Stimulated activated naive B cell treated with anti-CD40 and anti-IgM and Interleukin-4, amounts not matched to agents 10 μg/mL and 1 μg/mL and 100 μg/mL, for 72 hours (primary cell): ENCODE measurements at places on chromosomes 6 and 20.

DNA sequence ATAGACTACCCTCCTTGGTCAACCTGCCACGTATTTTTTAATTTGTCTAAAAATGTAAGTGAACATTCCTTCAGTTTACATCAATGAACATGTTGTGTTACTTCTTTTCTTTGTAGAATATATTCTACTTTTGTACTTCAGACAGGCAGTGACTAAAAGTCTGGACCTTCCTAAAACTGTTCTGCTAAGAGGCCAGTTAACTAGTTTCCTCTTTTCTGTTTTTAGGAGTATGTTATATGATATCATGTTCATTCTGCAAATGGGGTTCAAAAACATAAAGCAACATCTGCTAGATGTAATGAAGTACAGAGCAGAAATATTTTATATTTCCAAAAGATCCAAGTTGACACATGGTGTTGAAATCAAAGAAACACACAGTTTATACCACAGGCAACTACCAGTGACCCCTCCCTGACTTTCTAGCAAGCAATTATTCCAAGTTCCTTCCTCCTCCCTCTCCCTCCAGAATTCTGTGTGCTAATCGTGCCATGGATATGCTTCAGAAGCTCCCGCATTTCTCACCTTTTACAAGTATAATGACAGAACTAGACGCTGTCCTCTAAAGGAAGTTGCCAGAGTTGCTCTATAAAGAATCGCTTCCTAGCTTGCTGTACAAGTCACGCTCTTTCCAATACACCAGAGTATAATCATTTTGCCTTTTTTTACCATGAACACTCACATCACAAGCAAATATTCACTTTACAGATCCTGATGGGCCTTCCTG, 64.7 kb downstream of the ARHGAP18 start:
- no peaks in the 10 kb centered on the region for H3K4me1 ChIP-seq
- DNase-seq, result no peak
- H3K36me3 ChIP-seq, result peaks cover 6% of the 10 kb centered on the region
- H3K27me3 ChIP-seq, result no peaks in the 10 kb centered on the region

DNA sequence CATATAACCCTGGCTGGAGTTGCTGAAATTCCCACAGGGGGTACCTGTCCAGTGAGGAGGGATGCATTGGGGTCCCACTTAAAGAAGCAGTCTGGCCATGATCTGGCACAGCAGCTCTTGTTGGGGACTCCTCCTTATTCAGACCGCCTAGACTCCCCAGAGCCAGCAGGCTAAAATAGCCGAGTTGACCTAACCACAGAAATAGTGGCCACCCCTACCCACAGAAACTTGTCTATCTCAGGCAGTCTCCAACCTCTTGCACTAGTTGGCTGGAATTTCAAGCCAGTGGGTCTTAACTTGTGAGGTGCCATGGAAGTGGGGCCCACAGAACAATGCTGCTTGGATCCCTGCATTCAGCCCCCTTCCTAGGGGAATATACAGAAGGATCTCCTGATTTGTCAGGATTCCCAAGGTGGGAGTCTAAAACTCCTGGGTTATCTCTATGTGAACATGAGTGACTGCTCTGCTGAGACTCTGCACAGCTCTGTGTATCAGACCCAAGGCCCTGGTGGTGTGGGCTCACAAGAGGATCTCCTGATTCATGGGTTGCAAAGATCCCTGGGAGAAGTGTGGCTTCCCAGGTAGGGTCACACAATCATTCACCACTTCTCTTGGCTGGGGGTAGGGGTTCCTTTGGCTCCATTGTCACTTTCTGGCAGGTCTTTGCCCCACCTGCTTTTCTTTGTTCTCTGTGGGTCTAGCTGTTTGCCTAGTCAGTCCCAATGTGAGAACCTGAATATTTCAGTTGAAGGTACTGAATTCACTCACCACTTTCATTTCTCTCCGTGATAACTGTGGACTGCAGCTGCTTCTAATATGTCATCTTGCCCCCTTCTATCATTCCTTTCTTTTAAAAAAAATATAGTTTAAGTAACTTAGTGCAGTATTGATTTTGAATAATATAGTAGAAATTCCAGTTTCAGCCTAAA, 65.5 kb upstream of the CLVS2 start:
- H3K4me3 ChIP-seq, result no peak overlapping the region
- no peaks in the 10 kb centered on the region for H3K4me1 ChIP-seq
- no peaks in the 10 kb centered on the region for H3K36me3 ChIP-seq

DNA sequence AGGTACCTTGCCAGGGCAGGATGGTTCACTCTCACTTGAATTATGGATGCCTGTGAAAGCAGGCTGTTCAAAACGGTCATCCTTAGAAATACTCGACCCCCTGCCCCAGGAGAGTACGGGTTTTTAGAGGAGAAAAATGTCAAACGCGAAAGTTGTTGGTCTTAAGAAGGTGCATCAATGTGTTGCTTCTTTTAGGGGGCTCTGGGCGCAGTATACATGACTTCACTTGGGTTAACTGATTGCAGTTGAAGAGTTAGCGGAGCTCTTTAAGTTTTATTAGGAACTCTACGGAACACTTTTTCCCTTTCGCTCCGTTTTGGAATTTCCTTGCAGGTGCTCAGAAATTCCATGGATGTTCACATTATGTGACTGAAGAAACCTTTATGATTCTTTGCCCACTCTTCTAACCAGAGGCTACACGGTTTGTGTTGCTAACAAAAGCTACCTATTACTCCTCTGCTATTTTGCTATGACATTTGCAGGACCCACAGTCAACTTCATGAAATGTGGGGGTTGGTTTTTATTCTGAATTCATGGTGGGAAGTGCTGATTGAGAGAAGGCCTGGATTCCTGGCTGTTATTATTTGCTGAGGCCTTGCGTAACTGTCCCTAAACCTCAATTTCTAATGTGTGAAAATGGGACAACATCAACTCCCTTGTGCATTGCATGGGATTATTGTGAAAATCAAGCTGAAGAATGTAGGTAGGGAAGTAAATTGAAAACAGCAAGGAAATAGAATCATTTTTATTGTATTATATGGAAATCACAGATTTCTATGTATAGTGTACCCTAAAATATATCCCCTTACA, 845 bp downstream of the ENPP1 start:
- no peak overlapping the region for H3K27ac ChIP-seq
- H3K4me1 ChIP-seq, result peaks cover 18% of the 10 kb centered on the region
- H3K27me3 ChIP-seq, result no peaks in the 10 kb centered on the region
- H3K36me3 ChIP-seq, result no peaks in the 10 kb centered on the region
- peak overlapping the region; percentile 84 for H3K4me3 ChIP-seq

GRCh38 chr6:37122861-37123260, 47.1 kb upstream of the PIM1 start:
- H3K27ac ChIP-seq, result no peak overlapping the region
- peaks cover 16% of the 10 kb centered on the region for H3K27me3 ChIP-seq
- no peak for DNase-seq
- H3K4me1 ChIP-seq, result no peaks in the 10 kb centered on the region

DNA sequence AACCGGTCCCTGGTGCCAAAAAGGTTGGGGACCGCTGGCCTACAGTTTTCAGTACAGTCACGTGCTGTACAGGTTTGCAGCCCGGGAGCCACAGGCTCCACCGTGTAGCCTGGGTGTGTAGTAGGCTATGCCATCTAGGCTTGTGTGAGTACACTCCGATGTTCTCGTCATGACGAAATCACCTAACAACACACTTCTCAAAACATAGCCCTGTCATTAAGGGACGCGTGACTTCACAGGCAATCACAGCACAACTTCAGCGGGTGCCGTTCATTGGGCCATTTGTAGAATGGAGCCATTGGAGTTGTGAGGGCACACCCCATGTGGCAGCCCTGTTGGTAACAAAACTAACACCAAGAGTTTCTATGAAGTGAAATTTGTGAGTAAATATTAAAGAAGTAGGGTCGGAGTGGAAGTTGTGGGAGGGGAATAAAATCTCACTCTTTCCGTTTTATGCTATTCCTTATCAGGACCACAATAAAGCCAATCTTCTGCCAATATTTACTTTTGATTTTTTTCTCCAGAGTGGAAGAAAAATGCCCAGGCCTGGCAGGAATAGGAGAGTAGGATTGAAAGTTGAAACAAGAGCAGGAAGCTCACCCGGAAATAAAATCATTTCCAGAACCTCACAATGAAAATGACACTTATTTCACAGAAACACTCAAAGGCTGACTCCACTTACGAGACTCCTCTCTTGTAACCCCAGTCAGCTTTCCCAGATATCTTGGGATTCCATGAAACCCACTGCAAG, 63.7 kb upstream of the PTPN1 start:
- H3K36me3 ChIP-seq, result peaks cover 3% of the 10 kb centered on the region
- H3K27ac ChIP-seq, result no peak overlapping the region
- peaks cover 51% of the 10 kb centered on the region for H3K27me3 ChIP-seq
- no peak for DNase-seq
- H3K4me1 ChIP-seq, result peaks cover 25% of the 10 kb centered on the region

- H3K4me3 ChIP-seq, result no peak overlapping the region
- no peaks in the 10 kb centered on the region for H3K4me1 ChIP-seq
- no peaks in the 10 kb centered on the region for H3K27me3 ChIP-seq
- no peak for DNase-seq
Observed at GRCh38 chr6:134161041-134161440, 108.6 kb upstream of the SLC2A12 start.

- no peak overlapping the region for H3K27ac ChIP-seq
- no peaks in the 10 kb centered on the region for H3K36me3 ChIP-seq
- H3K4me1 ChIP-seq, result peaks cover 26% of the 10 kb centered on the region
Observed at GRCh38 chr6:87932361-87932760, 115.3 kb upstream of the SPACA1 start.

- no peak for DNase-seq
- H3K4me3 ChIP-seq, result no peak overlapping the region
- H3K27ac ChIP-seq, result no peak overlapping the region
- H3K36me3 ChIP-seq, result peaks cover 22% of the 10 kb centered on the region
- H3K27me3 ChIP-seq, result no peaks in the 10 kb centered on the region
Observed at GRCh38 chr6:87518453-87518852, 45.7 kb downstream of the SLC35A1 start.

- H3K27me3 ChIP-seq, result no peaks in the 10 kb centered on the region
- no peak overlapping the region for H3K4me3 ChIP-seq
- peaks cover 12% of the 10 kb centered on the region for H3K4me1 ChIP-seq
- no peak overlapping the region for H3K27ac ChIP-seq
Observed at GRCh38 chr6:144297511-144298100, 12.5 kb downstream of the UTRN start.

GRCh38 chr6:99619409-99619762, 12.8 kb downstream of the PRDM13 start:
- peaks cover 14% of the 10 kb centered on the region for H3K4me1 ChIP-seq
- H3K27me3 ChIP-seq, result peaks cover 63% of the 10 kb centered on the region
- H3K36me3 ChIP-seq, result no peaks in the 10 kb centered on the region
- no peak overlapping the region for H3K4me3 ChIP-seq

- DNase-seq, result no peak
- H3K27ac ChIP-seq, result no peak overlapping the region
- no peak overlapping the region for H3K4me3 ChIP-seq
- H3K36me3 ChIP-seq, result no peaks in the 10 kb centered on the region
- no peaks in the 10 kb centered on the region for H3K4me1 ChIP-seq
Observed at GRCh38 chr20:8853805-8854338, 215.0 kb upstream of the PLCB4 start.

DNA sequence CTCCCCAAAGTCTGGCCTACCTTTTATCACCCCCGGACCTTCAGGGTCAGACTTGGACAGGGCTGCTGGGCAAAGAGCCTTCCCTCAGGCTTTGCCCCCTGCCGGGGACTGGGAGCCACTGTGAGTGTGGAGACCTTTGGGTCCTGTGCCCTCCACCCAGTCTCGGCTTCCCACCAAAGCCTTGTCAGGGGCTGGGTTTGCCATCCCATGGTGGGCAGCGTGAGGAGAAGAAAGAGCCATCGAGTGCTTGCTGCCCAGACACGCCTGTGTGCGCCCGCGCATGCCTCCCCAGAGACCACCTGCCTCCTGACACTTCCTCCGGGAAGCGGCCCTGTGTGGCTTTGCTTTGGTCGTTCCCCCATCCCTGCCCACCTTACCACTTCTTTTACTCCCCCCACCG, 10.3 kb downstream of the VEGFA start:
- no peaks in the 10 kb centered on the region for H3K27me3 ChIP-seq
- peaks cover 32% of the 10 kb centered on the region for H3K36me3 ChIP-seq
- no peak for DNase-seq
- no peak overlapping the region for H3K27ac ChIP-seq
- no peak overlapping the region for H3K4me3 ChIP-seq

DNA sequence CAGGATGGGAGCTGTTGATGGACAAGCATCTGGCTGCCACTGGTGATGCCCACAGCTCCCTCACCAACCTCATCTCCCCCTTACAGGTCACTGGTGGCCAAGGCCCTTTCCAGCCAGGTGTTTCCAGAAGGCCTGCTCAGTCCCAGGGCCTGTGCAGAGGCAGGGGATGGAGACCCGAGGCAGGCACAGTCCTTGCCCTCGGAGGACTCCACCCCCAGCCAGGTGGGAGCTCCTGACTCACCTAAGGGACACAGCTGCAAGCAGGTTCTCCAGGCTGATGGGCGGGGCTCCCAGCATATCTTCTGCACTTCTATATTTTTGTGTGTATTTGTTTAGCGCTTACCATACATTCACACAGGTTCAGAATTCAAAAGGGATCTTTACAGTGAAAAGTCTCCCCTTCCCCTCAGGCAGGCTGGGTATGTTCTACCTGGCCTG, 17.4 kb downstream of the PRPH2 start:
- no peaks in the 10 kb centered on the region for H3K27me3 ChIP-seq
- H3K27ac ChIP-seq, result no peak overlapping the region
- no peak for DNase-seq
- H3K36me3 ChIP-seq, result no peaks in the 10 kb centered on the region
- no peak overlapping the region for H3K4me3 ChIP-seq
- H3K4me1 ChIP-seq, result no peaks in the 10 kb centered on the region

DNA sequence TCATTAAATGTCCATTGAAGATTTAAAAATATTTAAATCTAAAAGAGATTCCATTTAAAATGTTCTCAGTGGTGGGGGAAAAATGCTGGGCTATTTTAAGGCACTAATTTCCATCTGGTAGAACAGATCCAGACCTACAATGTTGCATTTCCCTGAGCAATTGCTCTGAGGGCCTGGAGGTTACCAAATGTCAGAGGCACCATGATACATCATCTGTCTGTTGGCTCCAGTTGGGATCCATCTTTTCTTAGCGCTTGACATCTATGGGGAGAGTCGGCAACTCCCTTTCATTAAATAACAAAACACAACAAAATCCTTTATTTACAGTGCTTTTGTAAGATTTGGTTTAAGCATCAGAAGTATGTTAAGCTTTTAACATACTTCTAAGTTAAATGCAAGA, 224.5 kb downstream of the FOXC1 start:
- H3K4me3 ChIP-seq, result no peak overlapping the region
- DNase-seq, result no peak
- peaks cover 15% of the 10 kb centered on the region for H3K36me3 ChIP-seq
